ENCODE measurements at places on chromosomes 7 and 10.

- DNase-seq: no peak
These were observed 38.9 kb upstream of the UBN2 start for GRCh38 chr7:139192014-139192706.

GRCh38 chr7:91784469-91784868 is 96.0 kb downstream of the MTERF1 start:
- peak; percentile 18 for DNase-seq

GRCh38 chr7:50396856-50397255 is 53.3 kb downstream of the FIGNL1 start:
- DNase-seq: no peak

DNA sequence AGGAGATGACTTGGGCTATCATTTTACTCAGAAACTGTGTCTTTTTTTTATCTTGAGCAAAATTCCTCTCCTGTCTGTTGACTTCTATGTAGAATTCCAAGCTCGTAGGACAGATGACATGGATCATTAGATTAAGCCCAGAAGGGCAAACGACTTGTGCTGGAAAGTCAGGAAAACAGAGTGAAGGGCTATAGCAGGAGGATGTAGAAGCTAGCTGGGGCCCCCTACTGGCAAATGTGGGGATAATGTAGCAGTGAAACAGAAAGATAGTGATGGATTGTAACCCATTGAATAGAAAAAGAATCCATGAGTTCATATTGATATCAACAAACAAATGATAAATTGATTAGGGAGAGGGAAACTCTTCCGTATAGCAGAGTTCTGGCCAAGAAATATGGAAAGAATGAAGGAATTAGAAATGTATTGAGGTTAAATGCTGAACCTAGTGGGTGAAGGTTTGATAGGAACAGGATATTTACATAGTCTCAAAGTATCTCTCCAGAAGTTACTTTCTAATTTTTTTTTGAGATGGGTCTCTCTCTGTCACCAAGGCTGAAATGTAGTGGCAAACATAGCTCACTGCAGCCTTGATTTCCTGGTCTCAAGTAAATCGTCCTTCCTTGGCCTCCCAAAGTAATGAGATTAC is 103.6 kb downstream of the LYZL1 start:
- no peak for DNase-seq

DNA sequence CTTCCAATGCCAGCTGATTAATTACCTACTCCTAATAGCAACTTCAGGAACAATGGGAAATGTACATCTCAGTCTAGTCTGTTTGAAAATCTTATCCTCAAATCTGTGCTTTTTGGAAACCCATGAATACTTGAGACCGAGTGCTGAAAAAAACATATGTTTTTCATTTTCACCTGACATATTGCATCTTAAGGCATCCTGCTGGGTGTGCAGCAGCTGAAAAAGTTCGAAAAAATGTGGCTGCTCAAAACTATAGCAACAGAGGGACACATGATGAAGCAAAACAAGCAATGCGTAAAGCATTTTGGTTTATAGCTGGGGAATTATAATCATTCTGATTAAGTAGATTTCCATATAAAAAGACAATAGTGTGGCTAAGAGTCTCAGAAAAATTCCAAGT is 218.0 kb downstream of the CREB5 start:
- DNase-seq: no peak

Data from NCI-H1417 treated with DMSO at 0.1 percent for 48 hours (cell line).